A549 treated with CpdA at 1 μM for 4 hours (cell line): ENCODE measurements at places on chromosomes 3 and 15. TPM values are rescaled to one million over a fixed set of nuclear protein-coding genes. Genes with fewer than 3 reads are reported as not detected.

The CCNB2 gene
- 97.0 to 114 TPM (median 102 TPM) in 5 replicates for total RNA-seq

The LTK gene
- total RNA-seq: 0.06 to 0.16 TPM (median 0.10 TPM) in 4 of 5 replicates, not detected in the other

The DIPK2A gene
- 6.6 to 7.8 TPM (median 7.1 TPM) in 5 replicates for total RNA-seq

The PEX11A gene
- 5.9 to 7.7 TPM (median 6.9 TPM) in 5 replicates for total RNA-seq

The ASB14 gene
- not detected in 5 replicates for total RNA-seq

The BMF gene
- 1.6 to 3.0 TPM (median 1.8 TPM) in 5 replicates for total RNA-seq

The OXNAD1 gene
- total RNA-seq: 7.8 to 10.0 TPM (median 9.1 TPM) in 5 replicates

The TMC3 gene
- total RNA-seq: not detected in 5 replicates

The SERINC4 gene
- 0.05 to 0.12 TPM (median 0.08 TPM) in 4 of 5 replicates, not detected in the other for total RNA-seq

The CFAP161 gene
- total RNA-seq: 0.03 TPM in 1 of 5 replicates, not detected in the others

The CCR2 gene
- not detected in 5 replicates for total RNA-seq

The CP gene
- total RNA-seq: 3.4 to 8.3 TPM (median 5.9 TPM) in 5 replicates

The ST8SIA2 gene
- total RNA-seq: 0.44 to 1.0 TPM (median 0.75 TPM) in 5 replicates

The LARP6 gene
- 56.7 to 84.5 TPM (median 78.1 TPM) in 5 replicates for total RNA-seq

The MTHFS gene
- 83.2 to 101 TPM (median 85.3 TPM) in 5 replicates for total RNA-seq

The SEMA3B gene
- 4.8 to 9.3 TPM (median 6.9 TPM) in 5 replicates for total RNA-seq

The ZMYND10 gene
- total RNA-seq: 0.36 to 1.3 TPM (median 0.91 TPM) in 5 replicates

The ACAN gene
- 0.09 to 0.34 TPM (median 0.13 TPM) in 5 replicates for total RNA-seq

The IFT122 gene
- 12.1 to 14.0 TPM (median 12.5 TPM) in 5 replicates for total RNA-seq

The KBTBD13 gene
- total RNA-seq: not detected in 5 replicates

The NEK10 gene
- 0.84 to 1.5 TPM (median 1.2 TPM) in 5 replicates for total RNA-seq

The RBP2 gene
- not detected in 5 replicates for total RNA-seq

The PARP14 gene
- 9.2 to 13.2 TPM (median 10.1 TPM) in 5 replicates for total RNA-seq

The TMEM207 gene
- total RNA-seq: not detected in 5 replicates

The DNAH12 gene
- total RNA-seq: 0.05 to 0.19 TPM (median 0.11 TPM) in 4 of 5 replicates, not detected in the other

The CLDN11 gene
- 0.14 to 0.26 TPM (median 0.22 TPM) in 5 replicates for total RNA-seq

The GPR15 gene
- not detected in 5 replicates for total RNA-seq

The PTPN9 gene
- 36.3 to 49.9 TPM (median 45.3 TPM) in 5 replicates for total RNA-seq

The NMNAT3 gene
- total RNA-seq: 0.96 to 1.8 TPM (median 1.4 TPM) in 5 replicates

The ADAMTS17 gene
- total RNA-seq: 0.06 to 0.23 TPM (median 0.17 TPM) in 4 of 5 replicates, not detected in the other

The PARP15 gene
- total RNA-seq: not detected in 5 replicates

The ACOX2 gene
- total RNA-seq: 6.7 to 13.0 TPM (median 10.9 TPM) in 5 replicates

The FBXL2 gene
- 6.0 to 8.5 TPM (median 7.2 TPM) in 5 replicates for total RNA-seq

The ALDH1L1 gene
- 0.11 to 0.64 TPM (median 0.23 TPM) in 5 replicates for total RNA-seq

The CCDC66 gene
- total RNA-seq: 5.9 to 8.2 TPM (median 6.2 TPM) in 5 replicates

The PYGO1 gene
- 6.5 to 8.3 TPM (median 6.9 TPM) in 5 replicates for total RNA-seq

The MESP1 gene
- total RNA-seq: 2.9 to 7.5 TPM (median 6.2 TPM) in 5 replicates

The TNFSF10 gene
- 0.10 to 0.21 TPM (median 0.10 TPM) in 3 of 5 replicates, not detected in the others for total RNA-seq

The SV2B gene
- 0.02 to 0.13 TPM (median 0.03 TPM) in 3 of 5 replicates, not detected in the others for total RNA-seq

The ZNF662 gene
- not detected in 5 replicates for total RNA-seq

The GRAMD2A gene
- not detected in 5 replicates for total RNA-seq

The SLC12A8 gene
- total RNA-seq: 0.97 to 2.3 TPM (median 1.2 TPM) in 5 replicates

The GADL1 gene
- not detected in 5 replicates for total RNA-seq

The VIPR1 gene
- total RNA-seq: 0.54 to 0.73 TPM (median 0.58 TPM) in 5 replicates

The SENP8 gene
- total RNA-seq: 0.90 to 1.9 TPM (median 1.5 TPM) in 5 replicates

The P2RY12 gene
- total RNA-seq: not detected in 5 replicates

The FOXB1 gene
- not detected in 5 replicates for total RNA-seq

The TIMP4 gene
- 10.9 to 14.7 TPM (median 11.8 TPM) in 5 replicates for total RNA-seq
